Dorsolateral prefrontal cortex (tissue), 122 donors: ENCODE measurements at places on chromosomes 3 and 15.

DNA sequence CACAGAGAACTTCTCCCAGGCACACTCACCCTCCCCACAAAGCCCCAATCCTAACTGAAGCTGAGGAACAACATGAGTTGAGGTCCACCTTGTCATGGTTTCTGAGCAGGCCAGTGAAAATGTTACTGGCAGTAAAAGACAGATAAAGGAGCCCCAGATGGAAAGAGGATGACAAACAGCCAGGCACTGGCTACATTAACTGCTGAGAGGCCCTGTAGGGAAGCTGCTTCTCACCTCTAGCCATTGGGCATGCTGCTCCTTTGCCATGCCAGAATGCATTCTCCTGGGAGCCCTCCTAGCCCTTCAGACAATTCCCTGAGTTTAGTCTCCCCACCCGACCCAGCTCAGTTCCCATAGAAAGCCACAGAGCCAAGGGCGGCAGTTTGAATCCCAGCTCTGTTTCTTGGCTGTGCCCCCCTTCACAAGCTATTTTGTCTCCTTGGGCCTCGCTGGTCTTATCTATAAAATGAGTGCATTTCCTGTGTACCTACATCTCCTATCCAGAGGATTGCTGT lies 60.5 kb downstream of the LMCD1 start:
- DNase-seq: no peak

GRCh38 chr3:57538465-57538864 lies 5.7 kb downstream of the DNAH12 start:
- DNase-seq: no peak

DNA sequence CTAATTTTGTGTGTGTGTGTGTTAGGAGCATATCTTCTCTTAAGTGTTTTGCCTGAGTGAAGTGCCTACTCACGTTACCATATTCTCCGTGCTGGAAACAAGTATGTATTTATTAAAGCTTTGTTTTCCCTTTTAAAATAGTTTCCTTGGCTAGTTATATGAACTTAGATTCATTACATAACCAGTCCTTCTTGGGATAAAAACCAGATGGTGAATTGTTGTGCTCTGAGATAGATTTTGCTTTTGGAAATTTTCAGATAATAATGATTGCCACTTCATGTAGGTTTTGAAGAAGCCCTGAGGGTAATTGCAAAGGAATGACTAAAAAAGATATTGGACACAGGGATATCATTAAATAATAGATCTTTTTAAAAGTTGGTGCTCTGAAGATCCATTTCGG lies 390.2 kb upstream of the SGO1 start:
- no peak for DNase-seq

DNA sequence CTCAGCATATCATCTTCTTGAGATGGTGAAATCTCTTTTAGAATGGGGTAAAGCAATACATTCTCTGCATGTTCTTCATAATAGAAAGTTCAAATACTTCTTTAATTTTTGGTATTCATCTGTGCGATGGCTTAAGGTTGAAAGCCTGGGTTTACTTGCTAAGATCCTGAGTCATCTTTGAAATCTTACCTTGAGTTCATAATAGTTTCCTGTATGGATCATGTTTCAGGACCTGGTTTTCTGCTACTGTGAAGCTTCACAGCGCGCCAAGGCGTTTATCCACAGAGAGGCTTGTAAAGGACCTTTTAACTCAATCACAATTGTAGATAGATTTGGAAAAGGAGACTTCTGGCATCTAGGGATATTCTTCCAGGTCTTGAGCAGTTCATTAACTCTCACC lies 39.0 kb downstream of the MED12L start:
- no peak for DNase-seq

GRCh38 chr15:40630313-40630712 lies 36.3 kb downstream of the KNL1 start:
- DNase-seq: no peak

- DNase-seq: no peak
These were observed 34.5 kb downstream of the SLCO2A1 start for GRCh38 chr3:133995264-133995663.
